Activated naive CD4-positive, alpha-beta T cell (primary cell): ENCODE measurements at places on chromosomes 2 and 18.

- no peak for DNase-seq
Observed at GRCh38 chr18:31835528-31836133, 75.0 kb upstream of the SLC25A52 start.

GRCh38 chr2:210477496-210477895, 937 bp upstream of the LANCL1 start:
- no peak for DNase-seq

DNA sequence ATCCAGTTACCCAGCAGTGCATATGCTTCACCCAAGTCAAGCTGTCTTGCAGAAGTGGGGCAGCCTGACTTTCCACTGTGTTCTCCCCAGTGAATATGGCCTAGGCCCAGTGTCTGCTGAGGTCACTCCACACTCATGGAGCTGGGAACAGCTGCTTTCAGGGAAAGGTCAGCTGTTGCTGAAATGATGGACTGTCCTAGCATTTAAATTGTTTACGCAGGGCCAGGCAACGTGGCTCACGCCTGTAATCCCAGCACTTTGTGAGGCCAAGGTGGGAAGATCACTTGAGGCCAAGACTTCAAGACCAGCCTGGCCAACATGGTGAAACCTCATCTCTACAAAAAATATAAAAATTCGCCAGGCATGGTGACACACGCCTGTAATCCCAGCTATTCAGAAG, 86.5 kb downstream of the LIPG start:
- no peak for DNase-seq

- no peak for DNase-seq
Observed at GRCh38 chr2:169613876-169614275, 29.7 kb downstream of the PPIG start.

DNA sequence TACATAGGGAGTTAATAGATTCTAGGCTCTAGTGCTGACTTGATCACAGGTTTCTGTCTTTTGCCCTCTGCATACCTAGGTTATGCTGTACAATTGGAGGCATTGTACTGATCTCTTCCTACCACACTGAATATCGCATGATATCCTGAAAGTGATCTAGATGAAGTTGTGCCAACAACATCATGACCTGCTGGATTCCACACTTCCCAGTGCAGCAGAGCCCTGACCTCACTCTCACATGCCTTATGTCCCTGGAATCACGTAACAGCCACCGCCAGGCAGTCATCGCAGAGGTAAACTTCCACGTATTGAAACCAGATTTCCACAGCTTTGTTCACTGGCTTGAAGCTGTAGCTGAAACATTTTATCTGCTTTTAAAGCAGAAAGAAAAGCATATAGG, 214.0 kb downstream of the ANKRD30B start:
- no peak for DNase-seq

DNA sequence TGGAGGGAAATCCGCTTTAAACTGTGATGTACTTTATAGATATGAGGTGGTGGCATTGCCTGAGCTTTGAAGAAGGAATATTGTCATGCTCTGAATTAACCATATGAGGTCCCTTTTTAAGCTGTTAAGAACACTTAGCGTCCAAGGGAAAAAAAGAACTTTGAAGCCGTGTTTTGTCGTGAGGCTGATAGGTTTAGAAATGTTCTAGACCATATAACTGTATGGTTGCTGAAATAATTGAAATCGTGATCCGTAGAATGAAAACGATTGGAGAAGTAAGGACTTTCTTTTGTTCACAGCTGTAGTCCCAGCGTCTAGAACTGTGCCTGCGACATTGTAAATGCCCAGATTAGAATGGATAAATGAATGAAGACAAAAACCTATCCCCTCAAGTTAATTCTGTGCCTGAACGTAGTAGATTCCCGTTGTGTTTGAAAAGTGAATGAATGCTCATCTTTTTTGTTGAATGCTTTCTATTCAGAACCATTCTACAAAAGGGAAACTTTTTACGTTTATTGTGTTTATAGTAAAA, 1.5 kb downstream of the SMCHD1 start:
- no peak for DNase-seq

DNA sequence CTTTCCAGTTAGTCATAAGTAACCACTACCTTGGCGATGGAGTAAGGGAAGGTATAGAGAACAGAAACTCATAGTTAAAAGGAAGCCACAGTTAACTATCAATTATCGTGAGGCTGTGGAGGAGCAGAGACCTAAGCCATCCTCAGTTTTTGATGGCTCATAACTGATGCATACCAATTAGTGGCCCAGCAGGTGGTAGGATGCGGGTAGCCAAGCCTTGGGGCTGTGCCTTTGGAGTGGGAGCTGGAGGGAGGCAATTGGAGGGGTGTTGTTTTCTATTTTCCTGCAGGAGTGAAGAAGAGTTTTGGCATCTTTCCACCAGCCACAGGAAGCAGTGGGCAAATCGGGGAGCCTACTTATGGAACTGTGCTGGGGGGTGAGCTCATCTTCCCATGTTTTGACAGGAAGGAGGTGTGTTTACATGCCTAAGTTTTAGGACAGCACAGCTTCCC, 194.8 kb downstream of the TPGS2 start:
- no peak for DNase-seq
